Astrocyte of the cerebellum (primary cell): ENCODE measurements at places on chromosomes 7 and 10.

DNA sequence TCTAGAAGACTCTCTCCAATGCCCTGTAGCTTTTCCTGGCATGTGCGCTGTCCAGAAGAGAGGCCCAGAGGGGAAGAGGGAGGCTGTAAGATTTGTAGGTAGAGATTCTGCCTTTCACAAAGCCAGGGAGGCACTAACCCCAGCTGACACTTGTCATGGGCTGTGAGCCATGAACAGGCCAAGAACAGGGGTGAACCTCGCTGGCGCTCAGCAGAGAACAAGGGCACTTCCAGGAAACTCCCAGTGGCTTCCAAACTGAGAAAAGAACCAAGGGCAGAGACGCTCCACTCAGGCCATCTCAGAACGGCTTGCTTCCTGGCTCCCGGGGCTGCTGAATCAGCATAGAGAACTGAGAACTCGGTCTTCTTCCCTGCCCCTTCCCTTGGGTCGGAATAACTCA lies 257.8 kb upstream of the ZNF32 start:
- no peak for DNase-seq

DNA sequence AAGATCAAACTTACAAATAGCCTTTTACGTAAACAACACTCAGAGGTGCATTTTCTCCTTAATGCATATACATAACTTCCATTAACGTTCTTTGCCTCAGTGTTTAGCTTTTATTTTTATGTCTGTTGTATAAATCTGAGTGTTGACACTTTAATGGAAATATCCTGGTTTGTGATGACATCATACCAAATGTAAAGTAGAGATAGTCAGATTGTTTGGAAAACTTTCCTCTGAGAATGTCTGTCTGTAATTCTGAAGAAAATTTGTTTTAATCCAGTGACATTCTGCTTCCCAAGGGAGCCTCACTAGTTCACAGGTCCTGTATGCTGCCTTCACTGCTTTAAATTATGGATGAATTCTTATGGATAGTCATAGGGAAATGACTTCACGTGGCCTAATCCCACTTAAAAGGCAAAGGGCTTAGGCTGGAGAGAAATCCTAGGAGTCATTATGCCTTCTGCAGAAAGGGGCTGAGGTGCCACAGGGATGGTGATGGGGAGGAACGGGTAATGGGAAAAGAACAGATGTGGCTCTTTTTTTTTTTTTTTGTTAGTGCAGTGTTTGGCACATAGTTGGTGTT lies 93.2 kb downstream of the DNAJB9 start:
- DNase-seq, result no peak

DNA sequence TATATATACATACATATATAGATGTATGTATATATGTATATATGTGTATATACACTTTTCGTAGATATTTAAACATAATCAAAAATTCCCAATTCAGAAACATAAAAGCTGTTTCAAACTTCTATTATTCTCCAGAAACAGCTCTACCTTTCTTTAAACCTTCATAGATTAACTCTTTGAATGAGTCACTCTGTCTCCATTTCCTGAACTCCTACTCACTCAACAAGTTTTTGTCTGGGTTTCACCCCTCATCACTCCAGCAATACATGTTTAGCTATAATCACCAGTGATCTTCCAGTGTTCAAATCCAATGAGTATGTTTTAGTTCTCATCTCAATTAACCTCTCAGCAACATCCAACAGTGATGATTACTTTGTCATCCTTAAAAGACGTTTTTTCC lies 9.6 kb downstream of the DGKB start:
- no peak for DNase-seq

GRCh38 chr10:11335167-11335652 lies 276.2 kb downstream of the USP6NL start:
- no peak for DNase-seq

- no peak for DNase-seq
Measured at GRCh38 chr10:48322017-48322416, 15.5 kb downstream of the MAPK8 start.

DNA sequence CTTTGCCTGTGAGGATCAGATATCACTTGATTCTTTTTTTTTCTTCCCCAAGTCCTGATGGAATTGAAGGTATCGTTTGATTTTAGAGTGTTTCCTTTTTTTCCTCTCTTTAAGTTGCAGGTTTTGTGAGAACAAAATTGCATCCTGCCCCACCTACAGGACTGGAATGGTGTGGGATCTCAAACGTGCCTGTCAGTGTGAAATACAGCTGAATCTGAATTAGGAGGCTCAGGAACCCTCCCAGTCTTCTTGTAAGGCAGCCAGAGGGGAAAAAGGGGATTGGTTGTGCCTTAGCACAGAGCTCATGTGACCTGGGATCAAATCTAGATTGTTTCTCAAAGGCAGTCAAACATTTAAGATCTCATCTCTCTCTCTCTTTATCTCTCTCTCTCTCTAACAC lies 32.7 kb upstream of the KLHL7 start:
- DNase-seq, result no peak

DNA sequence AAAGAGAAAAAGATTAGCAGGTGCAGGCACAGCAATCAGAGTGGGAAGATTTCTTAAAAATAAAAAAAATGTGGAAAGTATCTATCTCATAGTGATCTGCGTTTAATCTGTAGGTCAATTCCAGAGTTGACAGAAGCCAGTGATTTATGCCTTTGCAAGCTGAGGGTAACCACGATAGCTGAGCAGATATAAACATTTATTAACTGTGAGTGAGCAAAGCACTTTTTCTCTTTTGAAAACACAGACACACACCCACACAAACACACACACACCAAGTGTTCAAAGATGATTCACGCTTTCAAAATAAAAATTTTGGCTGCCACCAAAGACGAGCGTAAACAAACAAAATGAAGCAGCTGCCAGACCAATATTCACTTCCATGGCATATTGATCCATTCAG lies 243.2 kb upstream of the SLC26A5 start:
- DNase-seq, result no peak

GRCh38 chr10:73586583-73586984 lies 4.6 kb downstream of the USP54 start:
- DNase-seq, result peak; percentile 39

DNA sequence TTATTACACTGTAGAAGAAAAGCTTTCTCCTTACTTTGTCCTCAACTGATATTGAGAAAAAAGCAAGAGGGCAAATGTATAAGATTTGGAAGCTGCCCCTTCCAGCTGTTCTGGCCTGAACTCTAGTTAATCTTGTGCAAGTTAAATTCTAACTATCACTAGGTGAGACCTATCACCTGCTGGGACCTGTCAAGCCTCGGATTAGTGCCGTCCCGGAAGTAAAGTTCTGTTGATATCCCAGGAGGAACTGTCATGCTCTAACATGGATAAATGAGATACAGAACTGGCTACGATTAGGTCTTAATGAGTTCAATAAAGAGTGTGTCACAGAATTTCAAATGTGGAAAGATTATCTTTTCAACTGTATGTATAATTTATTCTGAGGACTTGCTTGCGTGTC lies 1.2 kb upstream of the BPGM start:
- no peak for DNase-seq

- no peak for DNase-seq
Measured at GRCh38 chr7:141695803-141696289, 6.1 kb downstream of the DENND11 start.

DNA sequence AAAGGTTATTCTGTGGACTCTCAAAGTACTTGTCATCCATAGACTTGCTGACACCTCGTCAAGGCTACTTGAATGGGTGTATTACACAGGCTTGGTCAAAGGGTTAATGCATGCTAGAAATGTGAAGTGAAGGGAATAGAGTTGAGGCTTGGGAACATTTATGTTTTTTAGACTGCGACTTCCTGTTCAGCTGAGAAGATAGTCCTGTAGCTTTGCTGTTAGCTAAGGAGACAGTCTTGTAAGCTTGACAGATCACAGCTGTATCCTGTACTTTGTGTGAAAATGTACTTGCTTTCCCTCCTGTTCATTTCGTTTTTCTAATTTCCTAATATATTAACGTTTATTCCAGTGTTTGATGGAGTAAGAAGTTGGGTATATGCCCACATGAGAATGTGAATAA lies 52.1 kb downstream of the ADD3 start:
- no peak for DNase-seq

DNA sequence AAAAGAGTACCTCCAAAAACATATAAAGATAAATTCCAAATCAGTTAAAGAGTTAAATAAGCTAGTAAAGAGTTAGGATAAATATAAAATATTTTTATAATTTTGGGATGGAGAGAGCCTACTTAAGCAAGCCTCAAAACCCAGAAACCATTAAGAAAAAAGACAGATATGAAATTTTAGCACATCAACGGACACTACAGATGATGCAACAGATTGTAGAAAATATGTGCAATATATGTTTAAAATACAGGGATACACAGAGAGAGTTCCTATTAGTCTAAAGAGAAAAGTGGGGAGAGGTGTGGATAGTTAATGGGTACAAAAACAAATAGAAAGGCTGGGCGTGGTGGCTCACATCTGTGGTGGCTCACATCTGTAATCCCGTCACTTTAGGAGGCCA lies 23.6 kb upstream of the USP54 start:
- no peak for DNase-seq

- no peak for DNase-seq
Measured at GRCh38 chr10:78471723-78472550, 438.3 kb downstream of the RPS24 start.

GRCh38 chr7:131555552-131556052 lies 826 bp downstream of the PODXL start:
- DNase-seq, result no peak

- DNase-seq, result no peak
Measured at GRCh38 chr10:128431083-128431482, 304.9 kb upstream of the MKI67 start.

DNA sequence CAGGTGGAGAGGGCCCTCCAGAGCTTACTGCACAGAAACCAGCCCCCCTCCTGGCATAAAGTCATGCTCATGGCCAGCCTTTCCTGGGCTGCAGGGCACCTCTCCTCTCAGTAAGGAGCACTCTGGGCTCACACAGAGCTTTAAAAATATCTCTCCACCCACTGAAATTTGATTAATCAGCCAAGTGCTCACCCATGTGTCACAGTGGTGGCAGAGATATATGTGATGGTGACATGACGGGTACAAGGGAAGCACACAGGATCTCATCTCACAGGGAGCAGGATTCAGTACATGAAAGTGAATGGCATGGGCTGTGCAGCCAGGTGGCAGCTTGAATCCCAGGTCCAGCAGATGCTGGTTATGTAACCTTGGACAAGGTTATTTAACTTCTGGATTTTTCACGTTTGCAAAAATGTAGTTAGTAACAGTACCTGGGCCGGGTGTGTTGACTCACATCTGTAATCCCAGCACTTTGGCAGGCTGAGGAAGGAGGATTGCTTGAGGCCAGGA lies 144.8 kb downstream of the CALN1 start:
- DNase-seq, result no peak

GRCh38 chr7:29457565-29458011 lies 106.0 kb upstream of the PRR15 start:
- no peak for DNase-seq

DNA sequence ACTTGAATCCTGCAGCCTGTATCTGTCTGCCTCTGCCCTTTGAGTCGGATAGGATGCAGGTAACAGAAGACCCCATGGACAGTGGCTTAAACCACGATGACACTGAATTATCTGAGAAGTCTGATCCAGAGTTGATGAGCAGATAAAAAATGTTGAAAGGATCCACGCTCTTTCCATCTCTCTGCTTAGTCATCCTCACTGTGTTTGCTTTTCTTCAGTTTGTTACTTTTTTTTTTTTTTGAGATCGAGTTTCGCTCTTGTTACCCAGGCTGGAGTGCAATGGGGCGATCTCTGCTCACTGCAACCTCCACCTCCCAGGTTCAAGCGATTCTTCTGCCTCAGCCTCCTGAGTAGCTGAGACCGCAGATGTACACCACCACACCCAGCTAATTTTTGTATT lies 36.9 kb upstream of the GOLGA7B start:
- DNase-seq, result no peak

DNA sequence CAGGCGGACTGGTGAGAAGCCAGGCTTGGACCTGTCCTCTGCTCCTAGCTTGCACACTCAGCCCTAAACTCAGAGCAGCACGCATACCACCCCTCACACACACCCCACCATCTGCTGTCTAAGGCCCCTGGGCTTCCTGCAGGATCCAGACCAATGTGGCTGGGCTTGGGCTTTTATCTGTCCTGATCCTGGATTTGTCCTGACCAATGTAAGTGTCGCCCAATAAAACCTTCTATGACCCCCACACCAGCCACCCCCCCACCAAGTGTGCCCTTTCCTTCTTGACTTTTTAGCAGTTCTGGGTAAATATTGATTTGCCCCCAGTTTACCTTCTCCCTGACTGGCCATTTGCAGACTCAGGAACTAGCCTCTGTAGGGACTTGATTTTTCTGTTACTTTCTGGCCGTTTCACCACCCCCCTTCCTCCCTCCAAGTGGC lies 1.7 kb upstream of the HOXA13 start:
- no peak for DNase-seq

- DNase-seq, result no peak
Measured at GRCh38 chr7:23788843-23789242, 78.8 kb downstream of the STK31 start.

GRCh38 chr10:115483294-115483693 lies 390.1 kb downstream of the ATRNL1 start:
- DNase-seq, result no peak

DNA sequence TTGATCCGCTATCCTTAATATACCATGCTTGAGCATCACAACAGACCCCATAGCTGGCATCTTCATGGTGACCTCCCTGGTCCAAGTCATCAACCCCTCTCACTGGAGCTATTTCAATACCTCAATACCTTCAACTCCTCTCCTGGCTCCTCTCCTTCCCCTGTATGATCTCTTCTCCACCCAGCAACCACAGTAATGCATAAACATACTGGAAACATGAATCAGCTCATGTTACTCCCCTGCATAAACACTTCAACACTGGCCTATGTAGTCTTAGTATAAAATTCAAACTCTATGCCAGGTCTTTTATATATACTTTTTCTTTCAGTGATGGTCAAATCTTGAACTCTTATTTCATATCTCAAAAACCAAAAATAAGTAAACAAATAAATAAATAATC lies 31.8 kb upstream of the TMEM273 start:
- no peak for DNase-seq

DNA sequence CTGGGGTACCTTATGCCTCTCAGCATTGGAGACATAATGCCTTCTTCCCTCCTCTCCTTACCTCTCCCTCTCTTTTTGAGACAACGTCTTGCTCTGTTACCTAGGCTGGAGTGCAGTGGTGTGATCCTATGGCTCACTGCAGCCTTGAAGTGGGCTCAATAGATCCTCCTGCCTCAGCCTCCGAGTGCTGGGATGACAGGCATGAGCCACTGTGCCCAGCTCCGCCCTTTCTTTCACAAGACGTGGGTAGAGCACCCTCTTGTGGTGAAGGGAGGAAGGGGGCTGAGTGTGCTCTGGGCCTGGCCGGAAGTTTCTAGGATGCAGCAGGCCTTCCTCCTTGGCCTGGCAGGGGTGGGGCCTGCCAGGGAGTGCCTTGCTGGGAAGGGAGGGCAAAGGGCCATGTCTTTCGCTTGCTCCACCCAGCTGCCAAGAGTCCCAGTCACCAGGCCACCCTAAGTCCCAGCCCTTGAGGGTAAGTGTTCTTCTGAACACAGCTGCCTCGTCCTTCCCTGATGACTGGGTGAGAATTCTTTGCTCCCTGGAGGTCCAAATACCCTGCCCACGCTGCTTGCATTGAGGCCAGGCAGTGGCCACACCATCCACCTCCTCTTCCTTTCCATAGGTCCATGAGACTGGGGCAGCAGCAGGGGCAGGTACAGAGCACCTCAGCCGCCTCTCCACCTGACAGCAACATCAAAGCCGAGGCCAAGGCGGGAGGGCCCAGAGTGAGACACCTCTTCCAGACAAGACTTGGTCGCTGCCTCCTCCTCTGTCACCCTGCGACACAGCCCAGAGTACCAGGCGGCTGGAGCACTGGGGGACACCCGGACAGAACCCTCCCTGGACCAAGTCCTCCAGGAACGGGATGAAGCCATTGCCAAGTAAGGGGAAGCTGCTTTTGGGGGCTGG lies 3.7 kb downstream of the ABHD11 start:
- DNase-seq, result peak; percentile 44
